ENCODE measurements at places on chromosomes 2 and 18.

GRCh38 chr2:7209757-7210555, 292.7 kb downstream of the RNF144A start:
- DNase-seq: no peak

DNA sequence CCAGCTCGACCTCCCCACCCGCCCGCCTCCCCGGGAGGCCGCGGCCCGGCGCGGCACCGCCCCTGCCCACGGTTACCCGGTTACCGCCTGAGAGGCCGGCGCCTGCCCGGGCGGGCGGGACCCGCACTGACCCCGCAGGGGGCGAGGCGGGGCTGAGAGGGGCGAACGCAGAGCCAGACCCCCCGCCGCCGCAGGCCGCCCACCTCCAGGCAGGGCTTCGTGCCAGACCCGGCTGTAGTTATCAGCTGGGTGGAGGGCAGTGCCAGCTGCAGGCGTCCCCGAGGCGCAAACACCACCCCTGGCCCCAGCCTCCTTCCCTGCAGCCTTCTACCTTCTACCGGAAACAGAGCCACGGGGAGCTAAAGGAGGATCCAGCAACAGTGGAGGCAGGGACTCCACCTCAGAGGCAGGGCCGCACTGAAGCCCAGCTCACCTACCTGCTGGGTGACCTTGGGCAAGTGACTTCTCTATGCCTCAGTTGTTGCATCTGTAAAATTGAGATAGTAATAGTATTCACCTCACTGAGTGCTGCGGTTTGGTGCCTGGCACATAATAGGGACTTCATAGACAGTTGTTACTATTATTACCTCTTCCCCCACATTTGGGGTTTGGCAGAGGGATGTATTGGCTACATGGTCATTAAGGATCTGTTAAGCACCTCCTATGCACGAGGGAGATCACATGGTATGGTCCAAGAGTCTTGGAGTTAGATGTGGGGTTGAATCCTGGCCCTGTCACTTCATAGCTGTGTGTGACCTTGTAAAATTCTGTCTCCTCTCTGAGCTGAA, 231.6 kb upstream of the SMAD2 start:
- peak; percentile 93 for DNase-seq

DNA sequence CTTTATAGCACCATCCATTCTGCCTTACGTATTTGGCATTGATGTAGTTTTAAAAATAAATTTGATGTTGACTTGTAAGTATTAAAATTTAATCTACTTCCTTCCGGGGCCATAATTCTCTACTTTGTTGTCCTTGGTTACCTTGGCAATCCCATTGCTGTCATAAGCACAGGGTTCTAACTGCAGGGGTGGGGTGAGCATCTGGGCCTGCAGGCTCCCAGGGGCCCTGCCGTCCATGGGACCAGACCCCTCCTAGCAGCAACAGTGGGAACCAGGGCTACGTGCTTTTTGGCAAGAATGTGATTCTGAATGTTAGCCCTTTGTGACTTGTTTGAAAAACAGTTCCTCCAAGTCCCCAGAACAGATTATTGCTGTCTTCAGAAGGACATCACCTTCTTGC, 4.9 kb downstream of the ASAP2 start:
- DNase-seq: no peak

DNA sequence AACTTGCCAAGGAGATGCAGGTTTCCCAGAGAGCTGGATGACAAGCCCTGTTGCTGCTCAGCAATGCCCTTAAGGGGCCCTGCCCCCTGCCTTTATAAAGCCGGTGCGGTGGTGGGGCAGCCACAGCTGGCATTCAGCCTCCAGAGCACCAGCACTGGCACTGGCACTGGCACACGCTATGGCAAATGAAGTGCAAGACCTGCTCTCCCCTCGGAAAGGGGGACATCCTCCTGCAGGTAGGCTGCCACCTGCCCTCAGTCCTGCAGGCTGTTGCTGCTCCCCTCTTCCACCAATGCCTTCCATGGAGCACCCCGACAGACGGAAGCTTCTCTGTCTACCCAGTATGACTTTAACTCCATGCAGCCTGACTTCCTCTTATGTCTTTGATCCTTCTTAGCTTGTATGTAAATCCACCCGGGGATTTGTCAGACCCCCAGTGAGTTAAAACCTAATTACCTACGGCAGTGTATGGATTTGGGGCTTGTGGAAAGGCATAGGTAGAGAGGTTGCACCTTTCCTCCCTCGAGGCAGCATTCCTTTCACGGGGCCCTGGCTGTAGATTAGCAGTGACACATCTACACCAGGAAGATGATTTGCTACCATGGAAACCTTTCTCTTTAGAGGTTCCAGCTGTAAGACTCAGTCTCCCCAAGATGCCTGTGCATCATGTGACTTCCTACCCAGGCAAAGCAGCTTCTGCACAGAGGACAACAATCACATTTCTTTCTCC, at the start of gene DAPL1:
Gene DAPL1, plus strand, starts transcription at position 123 of the 730 bp plus-strand sequence. Its CDS starts 56 bp downstream, at position 179.
- DNase-seq: peak; percentile 48

- peak; percentile 19 for DNase-seq
Observed at GRCh38 chr18:58843688-58844035, 21.0 kb upstream of the ZNF532 start.

GRCh38 chr2:103616891-103617290, 855.1 kb downstream of the TMEM182 start:
- DNase-seq: no peak

DNA sequence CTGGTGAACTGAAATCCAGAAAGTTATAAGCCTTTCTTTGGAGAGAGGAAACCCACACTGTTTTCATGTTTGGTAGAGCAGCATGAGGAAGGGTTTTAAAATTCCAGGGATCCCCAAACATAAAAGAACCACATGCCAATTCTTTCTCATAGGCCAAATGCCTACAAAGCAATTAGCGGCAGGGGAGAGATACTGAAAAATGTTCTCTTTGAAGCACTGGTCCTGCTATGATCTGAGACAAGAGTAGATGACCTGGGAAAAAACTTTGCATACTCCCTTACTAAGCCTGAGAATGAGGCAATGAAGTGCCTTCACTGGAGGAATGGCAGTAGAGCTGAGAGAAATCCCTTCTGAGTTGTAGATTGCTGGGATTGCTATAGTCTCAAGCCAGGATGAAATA, 1261.7 kb downstream of the DSC3 start:
- DNase-seq: no peak

- DNase-seq: no peak
Observed at GRCh38 chr2:27117995-27118524, 868 bp downstream of the CGREF1 start.

DNA sequence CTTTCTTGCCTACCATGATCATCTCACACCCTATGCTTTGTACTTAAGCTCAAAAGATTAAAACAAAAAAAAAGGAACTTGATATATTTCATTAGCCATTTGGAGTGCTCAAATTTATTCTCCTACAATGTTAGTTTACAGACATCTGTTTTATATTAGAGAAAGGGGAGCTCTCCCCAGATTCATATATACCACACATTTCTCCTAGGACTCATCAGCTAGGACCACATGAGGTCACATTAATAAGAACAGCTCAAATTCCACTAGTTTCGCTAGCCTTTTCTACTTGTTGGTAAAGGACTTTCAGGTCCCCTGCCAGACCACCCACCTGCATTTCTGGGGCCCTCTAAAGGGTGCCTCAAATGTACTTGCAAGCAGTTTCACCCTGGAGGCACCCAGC, 151.2 kb upstream of the MMADHC start:
- DNase-seq: no peak
